ENCODE measurements at places on chromosomes 11 and 22. TPM values are rescaled to one million over a fixed set of nuclear protein-coding genes. Genes with fewer than 3 reads are reported as not detected.

- no peak for DNase-seq
These were observed 17.9 kb upstream of the TPH1 start for GRCh38 chr11:18063862-18064434.

DNA sequence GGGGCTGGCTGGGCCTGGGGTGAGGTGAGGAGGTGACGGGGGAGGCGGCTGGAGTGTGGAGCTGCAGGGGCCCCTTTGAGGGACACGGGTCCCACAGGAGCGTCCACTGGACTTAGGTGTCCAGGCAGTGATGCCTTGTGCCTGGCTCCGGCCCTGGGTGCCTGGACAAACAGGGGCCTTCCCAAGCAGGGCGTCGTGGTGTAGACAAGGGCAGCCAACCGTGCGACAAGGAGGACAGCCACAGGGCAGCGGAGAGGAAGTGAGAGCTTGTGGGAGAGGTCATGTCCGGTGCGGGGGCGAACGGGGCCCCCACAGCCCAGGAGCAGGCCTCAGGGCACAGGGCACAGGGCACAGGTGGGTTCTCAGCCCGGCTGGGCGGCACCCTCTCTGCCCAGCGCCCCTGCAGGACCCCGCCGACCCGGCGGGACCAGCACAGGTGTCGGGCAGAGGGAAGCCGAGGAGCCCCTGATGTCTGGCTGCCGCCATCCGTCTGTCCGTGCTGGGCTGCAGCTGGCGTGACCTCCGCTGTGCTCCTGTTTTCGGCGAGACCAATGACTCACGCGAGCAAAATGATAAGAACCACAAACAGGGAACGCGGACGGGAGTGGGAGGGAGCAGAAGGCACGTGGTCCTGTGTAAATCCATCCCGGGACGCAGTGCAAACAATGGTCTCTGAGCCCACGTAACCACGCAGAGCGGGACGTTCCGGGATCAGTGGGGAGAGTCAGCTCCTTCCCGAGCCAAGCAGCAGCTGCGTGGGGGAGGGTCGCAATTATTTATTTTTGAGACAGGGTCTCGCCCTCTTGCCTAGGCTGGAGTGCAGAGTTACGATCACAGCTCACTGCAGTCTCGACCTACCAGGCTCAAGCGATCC, 49.1 kb upstream of the A4GALT start:
- peak; percentile 77 for DNase-seq

DNA sequence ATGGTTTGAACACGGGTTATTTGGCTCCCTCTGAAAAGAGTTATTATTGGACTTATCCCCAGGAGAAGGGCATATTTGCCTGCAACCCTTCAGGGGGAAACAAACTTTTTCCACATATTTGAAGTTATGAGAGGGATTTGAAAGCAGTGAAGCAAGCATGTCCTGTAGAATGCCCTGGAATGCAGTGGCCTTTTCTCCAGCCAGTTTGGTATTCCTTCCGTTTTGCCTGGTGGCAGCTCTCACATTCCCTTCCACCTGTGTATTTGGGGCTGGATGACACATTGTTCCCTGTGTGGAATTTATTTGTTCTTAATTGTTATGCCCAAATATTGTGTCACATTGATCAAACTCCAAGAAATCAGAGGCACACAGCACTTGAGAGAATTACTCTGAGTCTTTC, 59.0 kb downstream of the OSBP2 start:
- DNase-seq = no peak

NLRP14 gene
- not detected for total RNA-seq

NPTXR gene
- 22.2 TPM for total RNA-seq

KIF18A gene
- not detected for total RNA-seq

DNA sequence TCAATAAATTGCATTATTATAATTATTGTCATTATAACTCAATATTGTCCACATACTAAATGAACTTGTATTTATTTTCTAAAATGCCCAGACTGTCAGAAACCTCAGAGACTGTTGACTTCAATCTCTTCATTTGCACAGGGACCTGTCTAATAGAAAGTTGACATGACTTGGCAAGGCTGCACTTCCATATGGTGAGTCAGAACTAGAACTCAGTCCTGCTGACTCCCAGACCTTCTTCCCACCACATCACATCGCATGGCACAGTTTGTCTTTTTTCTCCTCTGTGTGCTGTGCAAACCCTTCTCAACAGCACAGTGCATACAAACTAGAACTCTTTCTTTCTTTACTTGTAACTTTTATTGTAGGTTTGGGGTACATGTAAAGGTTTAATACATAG, 215.1 kb upstream of the BLID start:
- no peak for DNase-seq

CDC42BPG gene
- 0.42 TPM for total RNA-seq

TNRC6B gene
- total RNA-seq = 45.0 TPM

CPT1A gene
- total RNA-seq = 51.9 TPM

- no peak for DNase-seq
These were observed 189.7 kb upstream of the TMEM45B start for GRCh38 chr11:129625930-129626329.

RPS13 gene
- 698 TPM for total RNA-seq

DNA sequence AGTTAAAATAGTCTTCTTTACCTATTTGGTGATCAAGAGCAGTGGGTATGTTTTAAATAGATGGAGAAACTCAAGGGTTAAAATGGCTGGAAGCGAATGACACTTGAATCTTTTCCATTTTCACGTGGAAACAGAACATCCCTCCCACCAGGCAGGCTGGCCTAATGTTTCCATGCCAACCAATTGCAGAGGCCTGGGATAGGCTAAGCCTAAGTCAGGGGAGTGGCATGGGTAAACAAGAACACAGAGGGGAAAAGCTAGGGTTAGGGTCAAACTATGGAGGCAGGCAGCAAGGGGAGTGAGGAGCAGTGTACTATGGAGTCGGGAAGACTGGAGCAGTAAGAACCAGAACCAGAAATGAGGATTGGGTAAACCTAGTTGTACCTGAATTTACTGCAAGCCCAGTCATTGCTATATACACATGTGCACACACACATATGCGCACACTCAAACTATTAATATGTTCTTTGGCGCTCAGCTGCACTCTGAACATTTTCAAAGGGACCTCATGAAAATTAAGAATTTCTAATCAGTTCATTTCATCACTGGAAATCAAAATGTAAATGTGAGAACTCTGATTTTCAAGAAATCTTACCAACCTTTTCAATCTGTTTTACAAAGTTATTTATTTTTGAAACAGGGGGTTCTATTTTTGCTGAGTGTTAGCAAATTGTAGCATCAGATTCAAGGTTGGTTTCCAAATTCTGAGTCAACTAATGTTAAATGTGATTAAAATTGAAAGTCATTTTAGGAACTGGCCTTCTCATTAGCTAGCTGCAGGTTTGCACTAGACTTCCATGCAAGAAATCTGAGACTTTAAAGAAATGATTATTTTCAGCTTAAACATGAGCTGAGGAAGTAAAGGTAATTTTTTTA, 327.0 kb upstream of the CCDC90B start:
- DNase-seq = no peak

GRCh38 chr11:34637303-34637702, 16.4 kb downstream of the EHF start:
- DNase-seq = no peak

TTLL1 gene
- total RNA-seq = 12.3 TPM

- DNase-seq = no peak
These were observed 23.3 kb downstream of the ELF5 start for GRCh38 chr11:34490304-34490703.

KRTAP5-1 gene
- total RNA-seq = not detected

DNA sequence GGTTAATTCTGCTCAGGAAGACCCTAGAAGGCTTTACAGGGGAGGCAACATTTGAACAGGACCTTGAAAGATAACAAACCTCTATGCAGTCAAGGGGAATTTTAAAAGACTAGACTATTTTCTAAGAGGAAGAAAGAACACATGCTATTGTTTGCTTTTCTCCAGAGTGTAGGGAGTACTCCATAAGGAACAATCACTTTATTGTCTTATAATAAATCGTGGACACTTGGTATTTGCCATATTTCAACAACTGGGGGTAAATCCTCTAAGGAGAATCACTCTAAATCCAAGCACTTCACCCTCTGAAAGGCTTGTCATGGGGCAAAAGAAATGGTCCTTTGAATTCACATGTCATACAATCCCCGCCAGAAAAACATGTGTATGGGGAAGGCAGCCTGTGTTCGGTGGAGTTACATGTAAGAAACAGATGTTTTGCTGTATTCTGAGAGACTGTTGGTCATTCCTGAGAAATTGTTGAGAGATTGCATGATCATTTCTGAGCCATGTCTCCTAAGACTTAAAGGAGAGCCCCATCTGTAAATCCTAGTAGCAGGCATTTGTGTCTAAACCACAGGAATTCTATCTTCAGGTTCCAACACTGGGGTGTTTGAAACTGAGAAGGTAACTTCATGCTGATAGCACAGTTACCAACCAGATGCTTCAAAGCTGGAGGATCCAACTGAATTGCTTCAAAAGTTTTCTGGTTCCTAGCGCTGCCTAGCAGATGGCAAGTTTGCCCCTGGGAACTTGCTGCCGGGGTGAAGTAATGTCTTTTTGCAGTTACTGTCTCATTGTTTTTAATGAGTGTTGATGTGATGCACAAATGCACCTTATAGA, 66.8 kb downstream of the FZD4 start:
- DNase-seq = no peak

GRIA4 gene
- not detected for total RNA-seq

- DNase-seq = no peak
These were observed 1071.2 kb downstream of the LRRC4C start for GRCh38 chr11:40388097-40388818.

GRCh38 chr22:38567531-38568285, 2.3 kb downstream of the DMC1 start:
- no peak for DNase-seq

GRCh38 chr22:47784991-47785390, 1022.5 kb downstream of the TBC1D22A start:
- no peak for DNase-seq

OSBP2 gene
- total RNA-seq = 13.2 TPM

OR4C3 gene
- not detected for total RNA-seq

DNA sequence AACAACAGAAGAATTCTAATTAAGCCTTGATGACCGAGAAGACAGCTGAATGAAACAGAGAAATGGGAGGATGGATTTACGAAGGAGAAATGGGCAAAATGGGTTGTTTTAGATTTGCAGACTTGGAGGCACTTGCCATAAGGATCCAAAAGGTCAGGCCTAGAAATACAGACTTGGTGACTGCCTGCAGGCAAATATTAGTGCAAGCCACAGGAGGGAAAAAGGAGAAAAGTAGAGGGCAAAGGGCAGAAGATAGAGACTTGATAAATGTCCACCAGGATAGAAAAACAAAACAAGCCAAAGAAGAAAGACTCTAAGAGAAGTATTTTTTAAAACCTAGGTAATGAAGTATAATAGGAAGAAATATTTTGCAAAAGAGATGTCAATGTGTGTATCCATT, 13.1 kb downstream of the CCDC34 start:
- no peak for DNase-seq

DNA sequence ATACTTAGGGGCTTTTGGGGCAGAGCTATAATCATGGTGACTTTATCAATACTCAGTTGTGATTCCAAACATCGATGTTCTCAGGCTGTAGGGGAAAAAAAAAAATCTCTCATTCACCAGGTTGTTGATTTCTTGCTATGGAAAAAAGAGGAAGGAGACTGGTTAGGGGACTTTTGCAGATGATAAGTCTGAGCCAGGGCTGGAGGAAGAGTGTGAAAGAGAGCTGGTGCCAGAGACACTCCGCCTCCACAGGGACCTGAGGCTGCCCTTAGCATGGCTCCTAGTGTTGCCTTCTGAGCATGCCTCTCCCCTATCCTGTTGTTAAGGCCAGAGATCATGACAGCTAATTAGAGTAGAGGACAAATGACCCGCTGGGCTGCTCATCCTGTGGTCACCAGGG, 16.9 kb downstream of the UPB1 start:
- DNase-seq = no peak

LRRC32 gene
- total RNA-seq = 44.6 TPM

GRCh38 chr22:23057331-23057730, 13.0 kb upstream of the GNAZ start:
- DNase-seq = no peak

RIC3 gene
- total RNA-seq = 10.6 TPM

DNA sequence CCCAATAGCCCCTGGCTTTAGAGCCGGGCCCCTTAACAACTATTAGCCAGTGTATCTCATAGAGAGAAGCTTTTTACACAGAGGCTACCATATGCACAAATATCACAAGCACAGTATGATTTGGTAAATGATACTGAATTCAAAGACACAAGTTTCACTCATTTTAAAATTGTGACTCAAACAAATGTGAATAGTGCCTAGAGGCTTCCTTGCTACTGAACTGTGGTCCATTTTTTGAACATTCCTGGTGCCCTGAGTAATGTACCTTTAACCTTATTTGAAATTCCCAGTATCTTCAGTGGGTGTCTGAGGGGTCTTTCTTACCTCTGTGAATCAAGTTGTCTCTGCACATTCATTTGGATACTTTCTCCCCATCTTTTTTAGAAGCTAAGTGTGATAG, 156.2 kb downstream of the MAML2 start:
- no peak for DNase-seq

RAB39A gene
- 4.7 TPM for total RNA-seq

HBG1 gene
- total RNA-seq = not detected

SEC14L3 gene
- not detected for total RNA-seq

- no peak for DNase-seq
These were observed 155.5 kb upstream of the OPCML start for GRCh38 chr11:133687781-133688180.

- no peak for DNase-seq
These were observed 542.0 kb downstream of the FAM181B start for GRCh38 chr11:82191695-82192094.

SCGB1D2 gene
- total RNA-seq = 1.1 TPM

PKDREJ gene
- total RNA-seq = 0.04 TPM

AQP11 gene
- total RNA-seq = 1.2 TPM

- DNase-seq = peak; percentile 58
These were observed 838 bp downstream of the FKBP2 start for GRCh38 chr11:64241491-64242374.

C11orf24 gene
- 38.3 TPM for total RNA-seq

GRCh38 chr22:49657275-49657973, 170.2 kb downstream of the BRD1 start:
- DNase-seq = peak; percentile 86

GRCh38 chr11:35812828-35813227, 131.0 kb upstream of the LDLRAD3 start:
- DNase-seq = peak; percentile 84

DNA sequence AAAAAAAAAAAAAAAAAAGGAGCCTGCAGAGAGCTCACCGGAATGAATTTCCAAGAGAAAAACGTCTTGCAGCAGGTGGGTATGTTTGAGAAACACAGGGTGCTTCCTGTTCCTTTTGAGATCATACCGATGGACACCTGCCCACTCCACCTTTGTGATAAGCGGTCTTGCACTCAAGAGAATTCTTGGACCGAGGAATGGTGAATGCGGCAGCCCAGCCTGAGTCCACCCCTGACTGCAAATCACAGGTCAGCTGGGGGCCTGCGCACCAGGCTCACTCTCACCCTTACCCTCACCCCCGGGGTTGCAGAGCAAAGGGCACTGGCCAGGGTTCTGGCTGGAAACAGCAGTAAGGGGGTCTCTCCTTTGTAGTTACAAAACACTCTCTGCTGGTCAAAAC, 16.8 kb upstream of the TEF start:
- no peak for DNase-seq

BCO2 gene
- total RNA-seq = 100 TPM
